ENCODE measurements at places on chromosomes 6 and 20.

- no peak for DNase-seq
These were observed 38.6 kb downstream of the SLC2A4RG start for GRCh38 chr20:63778034-63778752.

DNA sequence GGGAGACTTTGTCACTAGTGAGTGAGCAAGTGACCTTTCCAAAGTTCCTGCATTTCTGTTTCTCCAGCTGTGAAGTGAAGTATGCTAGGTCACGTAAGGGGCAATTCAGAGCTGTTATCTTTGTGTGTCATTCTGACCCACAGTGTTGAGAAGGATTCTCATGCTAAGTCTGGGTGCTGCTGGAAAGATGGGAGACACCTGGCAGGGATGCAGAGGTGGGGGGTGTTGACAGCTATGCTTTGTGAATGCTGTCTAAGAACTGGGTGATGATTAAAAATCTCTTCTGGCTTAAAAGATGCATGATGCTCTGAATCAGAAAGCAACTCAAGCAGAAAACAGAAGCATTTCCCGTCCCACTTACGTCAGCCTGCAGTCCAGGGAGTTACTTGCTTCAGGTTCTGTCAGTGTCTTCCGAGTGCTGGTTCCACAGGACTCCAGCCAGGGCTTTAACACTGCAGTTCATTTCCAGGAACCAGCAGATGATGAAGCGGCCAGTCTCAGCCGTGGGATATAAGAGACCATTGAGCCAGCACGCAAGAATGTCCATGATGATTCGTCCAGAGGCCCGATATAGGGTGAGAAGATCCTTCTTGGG lies 30.9 kb upstream of the ASXL1 start:
- DNase-seq = no peak

DNA sequence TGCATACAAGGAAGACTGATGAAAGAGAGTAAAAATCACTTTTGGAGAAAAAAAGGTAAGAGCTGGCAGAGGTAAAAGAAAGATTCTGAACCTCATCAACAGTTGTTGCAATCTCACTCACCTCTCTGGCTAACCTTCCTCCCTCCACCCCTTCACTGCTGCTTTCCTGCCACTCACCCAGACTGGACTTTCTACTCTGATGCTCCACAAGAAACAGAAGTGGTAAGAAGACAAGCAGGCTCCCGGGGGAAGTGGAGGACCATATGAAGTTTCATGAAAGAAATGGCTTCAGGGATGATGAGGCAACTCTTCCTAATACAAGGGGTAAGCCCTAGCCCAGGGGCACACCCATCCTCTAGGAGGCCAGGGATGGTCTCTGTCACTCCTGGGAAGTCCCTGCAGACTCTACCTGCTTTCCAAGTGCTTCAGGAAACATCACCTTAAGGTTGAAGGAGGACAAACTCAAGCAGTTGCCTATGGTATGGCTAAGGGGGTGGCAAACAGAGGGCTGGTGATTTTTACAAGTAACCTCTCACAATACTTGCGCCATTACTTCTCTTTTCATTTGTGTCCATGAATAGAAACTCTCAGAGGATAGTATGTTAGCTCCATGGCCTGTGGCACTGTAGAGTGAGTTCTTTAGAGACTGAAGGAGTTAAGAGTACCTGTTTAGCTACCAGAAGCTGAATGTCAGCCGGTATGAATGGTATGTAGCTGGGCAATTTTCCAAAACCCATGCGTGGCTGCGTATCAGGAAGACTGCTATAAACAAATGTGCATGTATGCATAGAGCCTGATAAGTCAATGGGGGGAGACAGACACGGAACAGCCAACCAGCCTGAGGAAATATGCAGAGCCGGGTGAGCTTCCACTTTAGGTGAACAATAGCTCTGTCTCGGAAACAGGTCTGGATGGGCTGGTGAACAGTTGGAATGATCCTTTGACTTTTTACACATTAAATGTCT lies 112.0 kb downstream of the BACH2 start:
- no peak for DNase-seq

DNA sequence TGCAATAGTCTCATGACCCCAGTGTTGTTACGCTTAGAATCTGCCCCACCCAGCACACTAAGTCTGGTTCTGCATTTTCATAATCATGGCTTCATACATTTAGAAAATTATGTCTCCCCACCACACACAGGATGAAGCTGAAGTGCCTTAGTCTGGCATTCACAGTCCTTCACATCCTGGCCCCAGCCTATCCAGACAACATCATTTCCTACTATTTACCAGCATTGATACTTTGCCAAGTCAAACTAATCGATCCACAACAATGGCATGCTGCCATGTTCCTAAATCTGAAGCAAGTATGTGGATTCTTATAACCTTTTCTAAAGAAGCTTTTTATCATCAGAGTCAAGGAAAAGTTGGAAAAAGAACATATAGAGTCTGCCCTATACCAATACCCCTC lies 132.4 kb upstream of the FBXL4 start:
- DNase-seq = no peak

GRCh38 chr6:50889497-50889896 lies 70.8 kb downstream of the TFAP2B start:
- DNase-seq = no peak

GRCh38 chr6:131574133-131574532 lies 1.1 kb downstream of the ARG1 start:
- DNase-seq = no peak

DNA sequence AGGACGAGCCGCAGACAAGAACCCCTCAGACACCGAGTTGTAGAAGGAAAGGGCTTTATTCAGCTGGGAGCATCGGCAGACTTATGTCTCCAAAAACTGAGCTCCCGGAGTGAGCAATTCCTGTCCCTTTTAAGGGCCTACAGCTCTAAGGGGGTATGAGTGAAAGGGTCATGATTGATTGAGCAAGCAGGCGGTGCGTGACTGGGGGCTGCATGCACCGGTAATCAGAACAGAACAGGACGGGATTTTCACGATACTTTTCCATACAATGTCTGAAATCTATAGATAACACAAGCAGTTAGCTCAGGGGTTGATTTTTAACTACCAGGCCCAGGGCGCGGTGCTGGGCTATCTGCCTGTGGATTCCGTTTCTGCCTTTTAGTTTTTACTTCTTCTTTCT lies 226.4 kb upstream of the PLCB4 start:
- DNase-seq = no peak

DNA sequence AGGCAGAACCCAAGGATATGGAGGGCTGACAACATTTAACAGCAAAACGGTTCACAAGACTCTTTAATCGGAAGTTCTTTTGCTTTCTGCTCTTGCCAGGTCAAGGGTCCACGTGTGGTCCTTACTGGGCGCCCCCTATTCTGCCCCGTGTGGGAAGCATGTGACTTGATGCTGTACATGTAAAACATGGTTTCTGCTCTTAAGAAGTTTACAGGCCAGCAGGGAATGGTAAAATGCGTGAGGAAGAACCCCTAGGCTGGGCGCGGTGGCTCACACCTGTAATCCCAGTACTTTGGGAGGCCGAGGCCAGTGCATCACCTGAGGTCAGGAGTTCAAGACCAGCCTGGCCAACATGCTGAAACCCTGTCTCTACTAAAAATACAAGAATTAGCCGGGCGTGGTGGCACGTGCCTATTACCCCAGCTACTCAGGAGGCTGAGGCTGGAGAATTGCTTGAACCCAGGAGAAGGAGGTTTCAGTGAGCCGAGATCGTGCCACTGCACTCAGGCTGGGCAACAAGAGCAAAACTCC lies 19.3 kb downstream of the ZNF217 start:
- DNase-seq = no peak

DNA sequence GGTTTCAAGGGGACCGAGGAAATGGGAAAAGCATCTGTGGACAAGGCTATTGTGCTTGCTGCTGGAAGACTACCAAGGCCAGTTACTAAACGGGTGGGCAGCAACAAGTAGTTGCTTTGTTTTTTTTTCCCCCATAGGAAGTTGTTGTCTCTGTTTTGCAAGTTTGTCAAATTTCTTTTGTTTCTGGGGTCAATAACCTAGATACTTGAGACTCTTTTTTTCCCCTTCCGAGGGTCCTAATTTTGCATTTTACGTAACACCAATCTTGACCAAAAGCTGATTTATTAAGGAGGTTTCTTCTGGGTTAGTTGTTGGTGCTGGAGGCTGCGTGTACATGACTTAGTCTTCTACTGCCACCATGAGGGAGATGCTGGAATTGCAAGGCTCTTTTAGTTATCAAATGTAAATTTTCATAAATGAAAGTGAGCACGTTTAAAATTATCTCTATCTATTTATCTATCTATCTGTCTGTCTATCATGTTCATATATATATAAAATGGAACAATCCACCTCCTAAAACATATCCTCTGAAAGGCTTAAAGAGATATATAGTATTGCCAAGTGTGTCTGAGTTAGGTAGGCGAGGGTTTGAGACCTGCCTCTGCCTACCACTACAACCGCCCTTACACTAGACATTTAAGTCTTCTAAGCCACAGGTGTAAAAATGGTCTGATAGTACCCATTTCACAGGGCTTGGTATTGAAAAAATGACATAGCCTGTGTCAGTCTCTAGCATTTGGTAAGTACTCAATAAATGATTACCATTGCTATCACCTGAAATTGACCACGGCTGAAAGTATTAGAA lies 60.2 kb downstream of the GCLC start:
- peak; percentile 46 for DNase-seq

- DNase-seq = no peak
These were observed 47.6 kb downstream of the ALDH8A1 start for GRCh38 chr6:134902074-134902861.

GRCh38 chr6:157665180-157665579 lies 157.9 kb upstream of the SNX9 start:
- DNase-seq = no peak

DNA sequence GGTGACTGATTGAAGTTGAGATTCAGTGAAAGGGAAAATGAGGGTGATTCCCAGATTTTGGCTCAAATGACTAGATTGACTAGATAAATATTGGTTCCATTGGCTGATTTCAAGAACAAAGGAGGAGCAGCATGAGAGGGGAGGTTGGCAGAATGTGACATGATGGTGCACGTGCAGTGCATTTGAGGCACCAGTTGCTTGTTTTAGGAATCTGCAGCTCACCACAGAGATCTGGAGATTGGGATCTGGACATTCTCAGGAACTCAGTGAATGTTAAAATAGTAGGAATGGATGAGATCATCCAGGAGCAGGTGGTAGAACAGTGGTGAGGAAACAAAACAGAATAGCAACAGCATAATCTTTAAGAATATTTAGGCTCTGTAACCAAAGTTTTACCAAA lies 496.3 kb downstream of the DHX35 start:
- DNase-seq = no peak

- no peak for DNase-seq
These were observed 138.4 kb upstream of the SPACA1 start for GRCh38 chr6:87908978-87909811.

DNA sequence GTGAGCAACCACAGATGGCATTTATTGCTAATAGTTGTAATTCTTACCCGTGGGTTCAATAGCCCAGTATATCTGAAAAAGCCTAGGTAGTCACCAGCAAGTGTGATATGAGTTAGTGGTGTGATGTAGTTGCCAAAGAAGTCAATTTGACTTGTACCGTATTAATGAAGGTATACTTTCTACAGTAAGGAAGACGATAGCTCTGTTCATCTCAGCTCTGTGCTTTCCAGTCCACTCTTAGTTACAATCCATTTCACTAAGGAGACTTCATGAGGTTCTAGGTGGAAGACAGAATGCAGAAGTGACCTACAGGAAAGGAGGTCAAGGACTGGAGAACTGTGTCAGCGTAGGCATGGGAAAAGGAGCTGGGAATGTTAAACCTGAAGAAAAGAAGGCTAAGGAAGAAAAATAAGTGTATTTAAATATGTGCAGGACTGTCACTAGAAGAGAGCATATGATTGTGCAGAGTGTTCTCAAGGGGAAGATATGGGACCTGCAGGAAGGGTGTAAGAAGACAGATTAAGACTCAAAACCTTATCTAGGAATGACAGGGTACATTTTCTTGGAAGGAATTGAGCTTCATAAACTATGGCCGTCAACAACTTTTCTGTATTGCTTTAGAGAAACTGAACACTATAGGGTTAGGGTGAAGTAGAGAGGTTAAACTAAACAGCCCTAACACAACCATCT lies 116.9 kb upstream of the SCGN start:
- DNase-seq = no peak

DNA sequence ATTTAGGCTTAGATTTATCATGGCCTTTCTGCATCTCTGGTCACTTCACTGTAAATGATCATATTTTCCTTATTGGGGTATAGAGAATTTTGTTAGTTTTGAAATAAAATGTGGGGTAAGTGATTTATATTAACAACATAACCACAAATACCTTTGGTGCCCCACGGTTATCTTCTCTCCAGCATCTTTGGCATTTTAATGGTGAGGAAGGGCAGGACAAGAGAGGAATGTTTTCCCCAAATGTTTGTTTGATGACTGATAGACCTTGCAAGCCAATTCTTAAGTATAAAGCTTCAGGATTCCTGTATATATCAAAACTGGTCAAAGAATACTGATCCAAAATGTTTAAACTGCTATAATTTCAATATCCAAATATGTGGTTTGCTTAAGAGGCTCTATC lies 171.6 kb upstream of the SMLR1 start:
- DNase-seq = no peak

GRCh38 chr6:25402125-25402524 lies 123.0 kb downstream of the CARMIL1 start:
- no peak for DNase-seq

DNA sequence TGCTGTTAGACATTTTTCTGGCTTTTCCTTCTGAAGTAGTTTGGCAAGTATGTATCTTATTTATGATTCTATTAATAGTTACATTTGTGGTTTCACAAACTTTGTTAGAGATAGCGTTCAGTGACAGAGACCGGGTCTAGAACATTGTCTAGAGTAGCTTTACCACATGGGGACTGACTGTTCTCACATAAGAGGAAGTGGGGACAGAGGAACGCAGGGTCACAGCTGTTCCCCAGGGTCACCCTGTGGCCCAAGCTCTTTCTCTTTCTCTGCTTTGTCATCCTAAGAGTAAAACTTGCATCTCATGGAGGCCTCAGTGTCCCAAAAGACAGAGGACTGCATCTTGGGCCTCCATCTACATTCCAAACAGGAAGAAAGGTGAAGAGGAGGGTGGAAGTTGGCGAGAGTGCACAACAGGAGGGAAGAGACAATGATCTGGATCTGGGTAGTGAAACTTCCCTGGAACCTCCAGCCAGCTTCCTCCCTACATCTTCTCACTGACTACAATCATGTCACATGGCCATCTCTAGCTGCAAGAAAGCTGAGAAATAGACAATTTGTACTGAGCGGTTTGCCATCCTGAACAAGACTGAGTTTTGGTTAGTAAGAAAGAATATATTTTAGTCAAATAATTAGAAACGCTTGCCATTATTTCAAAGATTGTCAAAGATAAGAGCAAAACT lies 645.8 kb upstream of the ARID1B start:
- DNase-seq = no peak

- no peak for DNase-seq
These were observed 539.1 kb downstream of the CD83 start for GRCh38 chr6:14656649-14657048.

DNA sequence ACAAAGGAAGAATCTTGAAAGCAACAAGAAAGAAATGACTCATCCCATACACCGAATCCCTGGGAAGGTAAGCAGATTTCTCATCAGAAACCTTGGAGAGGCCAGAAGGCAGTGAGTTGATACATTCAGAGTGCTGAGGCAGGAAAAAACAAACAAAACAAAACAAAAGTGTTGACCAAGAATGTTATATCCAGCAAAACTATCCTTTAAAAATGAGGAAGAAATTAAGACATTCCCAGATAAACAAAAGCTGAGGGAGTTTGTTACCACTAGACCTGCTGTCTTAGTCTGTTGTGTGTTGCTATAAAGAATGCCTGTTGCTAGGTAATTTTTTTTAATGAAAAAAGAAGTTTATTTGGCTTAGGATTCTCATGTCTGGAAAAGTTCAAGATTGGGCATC lies 33.7 kb upstream of the PPP1R3G start:
- no peak for DNase-seq

- peak; percentile 80 for DNase-seq
These were observed 16.2 kb upstream of the UBR2 start for GRCh38 chr6:42547407-42548329.

GRCh38 chr20:5890773-5891441 lies 59.4 kb downstream of the TRMT6 start:
- DNase-seq = no peak

All from stimulated activated naive CD4-positive, alpha-beta T cell treated with Interleukin-2 at 50 U/mL for 16 hours (primary cell).